ENCODE measurements at places on chromosomes 5 and 9. TPM values are rescaled to one million over a fixed set of nuclear protein-coding genes. Genes with fewer than 3 reads are reported as not detected.

- DNase-seq, result no peak
Measured at GRCh38 chr5:95317085-95317484, 32.2 kb upstream of the MCTP1 start.

GRCh38 chr5:65539827-65540226, 23.1 kb downstream of the CENPK start:
- DNase-seq, result no peak

DNA sequence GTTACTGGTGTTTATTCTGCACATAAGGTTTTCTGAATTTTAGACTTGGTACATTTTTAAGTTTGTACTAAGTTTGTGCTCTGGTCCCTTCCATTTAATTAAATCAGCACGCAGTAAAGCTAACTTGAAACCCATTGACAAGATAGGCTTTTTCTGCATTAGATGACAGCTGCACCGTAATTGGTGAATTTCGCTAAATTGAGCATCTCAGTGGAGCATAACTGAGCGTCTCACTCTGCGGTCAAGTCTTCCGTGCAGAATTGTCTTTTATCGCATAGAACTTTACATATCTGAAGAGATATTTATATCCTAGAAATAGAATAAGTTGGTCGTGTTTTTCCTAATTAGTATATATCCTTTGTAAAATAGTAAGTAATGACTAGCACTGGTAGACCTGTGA, 4.1 kb downstream of the SUB1 start:
- DNase-seq, result no peak

DNA sequence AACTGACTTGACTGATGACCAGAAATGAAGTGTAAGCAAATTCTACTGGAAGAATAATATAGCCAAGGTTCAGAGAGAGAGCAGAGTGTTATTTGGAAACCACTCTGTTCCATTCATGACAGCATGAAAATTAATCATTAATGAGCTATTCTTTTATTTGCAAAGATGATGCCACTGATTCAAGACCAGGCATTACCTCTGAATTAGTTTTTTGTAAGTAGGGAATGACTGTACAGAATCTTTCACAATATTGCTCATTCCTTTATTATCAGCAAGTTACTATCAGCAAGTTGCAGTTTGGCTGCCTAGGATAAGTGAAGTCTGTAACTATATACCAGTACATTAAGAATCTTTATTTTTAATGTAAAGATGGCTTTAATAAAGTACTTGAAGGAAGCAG, 75.1 kb upstream of the RGMB start:
- DNase-seq, result no peak

- DNase-seq, result no peak
Measured at GRCh38 chr9:125472562-125472925, 210.9 kb downstream of the GAPVD1 start.

- DNase-seq, result no peak
Measured at GRCh38 chr9:87543251-87543650, 45.6 kb downstream of the DAPK1 start.

DNA sequence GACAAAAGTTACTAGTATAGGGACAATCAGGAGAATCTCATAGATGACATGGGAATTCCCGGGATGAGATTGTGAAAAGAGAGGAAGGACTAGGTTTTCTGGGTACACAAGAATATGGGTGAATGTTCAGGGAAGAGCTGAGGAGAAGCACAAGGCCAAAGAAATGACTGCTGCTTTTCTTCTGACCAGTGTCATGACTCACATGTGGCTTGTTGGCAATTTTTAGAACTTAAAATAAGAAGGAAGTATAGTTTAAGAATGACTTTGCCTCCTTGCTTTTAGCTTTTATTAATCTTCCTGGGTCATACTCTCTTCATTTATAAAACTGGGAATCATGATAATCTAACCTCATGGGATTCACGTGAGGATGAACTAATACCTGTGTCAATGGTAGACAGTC, 652.4 kb upstream of the MEF2C start:
- DNase-seq, result no peak

DNA sequence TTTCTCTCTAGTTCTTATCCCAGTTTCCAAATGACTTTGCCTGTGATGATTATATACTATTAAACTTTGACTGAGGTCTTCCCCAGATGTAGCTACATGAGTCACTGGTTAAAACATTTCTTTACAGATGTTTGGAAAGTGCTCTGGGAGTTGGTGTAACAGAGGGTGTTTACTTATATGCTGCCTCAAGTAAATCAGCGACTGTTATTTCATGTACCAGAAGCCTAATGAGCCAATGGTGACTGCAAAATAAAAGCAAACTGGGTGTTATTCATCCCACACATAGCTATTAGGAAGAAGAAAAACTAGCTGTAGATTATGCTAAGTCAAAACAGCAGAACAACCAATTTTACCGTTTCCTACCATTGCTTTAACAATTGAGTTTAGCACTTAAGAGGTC, 929.7 kb upstream of the SEMA6A start:
- peak; percentile 62 for DNase-seq

- peak; percentile 27 for DNase-seq
Measured at GRCh38 chr5:152072091-152072490, 147.4 kb upstream of the GLRA1 start.

DNA sequence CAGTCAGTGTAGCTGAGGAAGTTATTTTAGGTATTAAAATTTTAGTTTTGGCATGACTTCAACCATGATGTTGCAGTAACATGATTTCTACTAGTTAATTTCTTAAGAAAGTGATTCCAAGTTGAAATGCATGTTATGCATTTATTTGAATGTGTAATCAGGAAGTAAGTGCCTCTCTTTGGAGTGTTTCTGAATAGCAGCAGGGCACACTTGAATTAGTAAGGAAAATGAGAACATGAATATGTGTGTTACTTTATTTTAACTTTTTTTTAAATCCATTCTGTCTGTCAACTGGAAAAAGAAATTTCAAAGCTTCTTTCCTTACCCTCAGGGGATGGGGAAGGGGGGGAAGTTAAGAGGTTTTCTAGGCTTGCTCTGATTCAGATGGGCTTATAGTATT, 40.4 kb downstream of the CTNNA1 start:
- DNase-seq, result no peak

- peak; percentile 85 for DNase-seq
Measured at GRCh38 chr9:86795823-86796553, 151.3 kb downstream of the GAS1 start.

DNA sequence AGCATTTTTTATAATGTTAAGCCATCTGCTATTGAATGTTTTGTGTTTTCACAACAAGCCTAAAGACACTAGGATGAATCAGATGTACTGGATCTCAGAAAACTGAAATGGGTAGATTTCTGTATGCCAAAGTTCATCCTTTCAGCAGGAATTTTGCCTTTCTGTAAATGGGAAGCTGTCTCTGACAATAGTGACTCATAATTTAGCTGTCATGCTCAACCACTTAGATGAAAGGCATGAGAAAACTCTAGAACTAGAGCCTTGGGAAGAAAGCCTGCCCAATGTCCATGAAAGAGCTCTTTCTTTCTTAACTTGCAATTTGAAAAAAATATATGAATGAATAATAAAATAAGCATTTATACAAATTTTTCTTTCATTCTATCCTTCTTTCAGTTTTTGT, 616.0 kb upstream of the EDIL3 start:
- no peak for DNase-seq

DNA sequence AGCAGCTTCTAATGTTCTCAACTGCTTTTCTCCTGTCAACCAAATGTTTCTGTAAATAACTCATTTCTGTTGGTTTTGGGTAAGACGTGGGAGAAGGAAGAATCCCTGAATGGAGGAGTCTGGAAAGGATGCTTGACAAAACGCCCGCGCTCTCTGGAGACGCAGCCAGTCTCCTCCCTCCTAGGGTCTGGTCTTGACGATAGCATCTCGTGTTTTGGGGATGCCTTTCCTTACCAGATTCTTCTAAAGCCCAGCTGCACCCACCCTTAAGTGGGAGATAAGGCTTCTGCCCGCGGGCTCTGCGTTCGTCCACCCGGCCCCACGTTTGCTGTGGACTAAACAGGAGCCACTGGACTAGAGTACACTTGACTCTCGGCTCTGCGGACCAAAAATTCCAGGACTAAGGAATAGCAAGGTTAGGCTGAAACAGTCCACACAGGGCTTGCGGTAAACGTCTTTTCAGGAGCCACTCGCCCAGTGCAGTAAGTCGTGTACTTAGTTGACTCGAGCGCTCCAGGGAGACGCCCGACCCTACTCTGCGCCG, 491 bp upstream of the CTSL start:
- DNase-seq, result no peak

FOXD4L3 gene
- 0.15 TPM for polyA plus RNA-seq

SLCO6A1 gene
- 0.44 TPM for polyA plus RNA-seq
